IMR-90 (cell line): ENCODE measurements at places on chromosomes 11 and 22. TPM values are rescaled to one million over a fixed set of nuclear protein-coding genes. Genes with fewer than 3 reads are reported as not detected.

VWCE gene
- total RNA-seq = under 0.01 and 0.28 TPM in 2 replicates

DNA sequence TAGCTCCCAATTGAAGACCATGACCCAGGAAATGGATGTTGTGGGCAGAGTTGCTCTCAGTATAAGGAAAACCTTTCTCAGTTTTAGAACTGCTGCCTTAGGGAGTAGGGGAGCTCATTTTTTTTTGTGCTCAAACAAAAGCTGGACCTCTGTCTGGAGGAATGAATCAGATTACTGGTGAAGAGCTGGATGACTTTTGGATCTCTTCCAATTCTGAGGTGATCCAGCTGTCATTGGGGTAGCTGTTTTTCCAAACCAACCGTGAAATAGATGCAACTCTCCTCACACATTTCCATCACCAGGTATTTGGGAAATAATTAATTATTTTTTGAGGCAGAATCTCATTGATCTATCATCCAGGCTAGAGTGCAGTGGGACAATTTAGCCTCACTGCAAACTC is 251.3 kb upstream of the PLET1 start:
- no peak for DNase-seq

DNA sequence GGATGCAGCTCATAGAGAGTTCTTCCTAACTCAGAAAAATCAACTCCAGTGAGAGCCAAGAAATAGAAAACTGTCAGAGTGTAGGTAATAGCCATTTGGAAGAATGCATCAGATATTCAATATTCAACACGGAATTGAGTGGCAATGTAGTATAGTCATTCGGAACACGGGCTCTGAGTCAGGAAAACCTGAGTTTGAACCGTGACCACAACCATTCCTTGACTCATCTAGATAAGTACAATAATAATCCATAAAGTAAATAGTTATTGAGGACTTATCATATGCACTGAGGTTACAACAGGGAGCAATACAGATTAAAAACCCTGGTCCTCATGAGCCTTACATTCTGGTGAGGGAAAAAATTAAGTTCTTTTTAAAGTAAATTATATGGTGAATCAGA is 62.6 kb upstream of the PHF21A start:
- DNase-seq = peak; percentile 84

DNA sequence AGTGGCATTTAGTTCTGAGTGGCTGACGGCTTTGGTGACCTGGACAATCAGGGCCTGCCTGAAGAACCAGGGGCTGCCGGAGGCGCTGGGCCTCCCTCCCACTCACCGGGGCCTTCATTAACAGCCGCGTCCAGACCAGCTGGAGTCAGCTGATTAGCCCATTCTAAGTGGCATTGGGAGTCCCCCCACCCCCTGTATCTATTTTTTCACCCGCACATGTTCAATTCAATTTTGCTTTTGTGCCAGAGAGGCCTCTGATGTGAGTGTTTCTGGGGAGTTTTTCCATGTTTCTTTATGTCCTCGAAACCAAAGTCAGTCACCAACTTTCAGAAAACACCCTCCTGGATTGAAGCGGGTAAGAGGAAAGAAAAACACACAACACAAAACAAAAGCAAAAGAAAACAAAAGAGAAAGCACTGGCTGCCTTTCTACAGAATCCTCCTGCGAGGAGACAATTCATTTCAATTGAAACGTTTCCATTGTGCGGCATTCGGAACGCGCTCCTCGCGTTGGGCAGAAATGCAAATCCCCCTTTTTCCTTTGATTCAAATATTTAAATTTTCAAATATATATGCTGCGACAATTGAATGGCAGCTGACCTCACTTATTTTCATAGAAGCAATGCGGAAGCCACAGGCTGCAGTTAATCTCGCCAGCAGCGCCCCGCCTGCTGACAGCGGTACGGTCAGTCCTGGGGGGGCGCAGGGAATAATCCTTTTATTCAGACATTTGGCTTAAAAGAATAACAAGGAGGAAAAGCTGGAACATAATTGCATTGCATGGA is 17.7 kb downstream of the CDKN1C start:
- DNase-seq = no peak

DNA sequence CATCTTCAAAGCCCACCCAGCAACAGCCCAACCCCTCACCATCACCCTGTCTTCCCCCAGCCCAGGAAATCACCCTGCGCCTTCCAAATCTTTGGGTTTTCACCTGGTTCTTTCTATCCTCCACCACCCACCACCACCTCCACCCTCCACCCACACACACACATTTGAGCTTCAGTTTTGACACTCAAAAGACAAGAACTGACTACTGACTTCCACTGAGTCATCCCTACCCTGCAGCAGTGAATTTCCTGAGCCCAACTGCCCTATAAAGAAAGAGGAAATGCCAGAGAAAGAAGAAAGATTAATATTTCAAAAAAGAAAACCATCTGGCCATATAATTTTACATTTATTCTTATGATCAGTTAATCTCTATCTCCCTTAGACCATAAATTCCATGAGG is 137.5 kb downstream of the CHST1 start:
- DNase-seq = no peak

GRCh38 chr22:42432020-42432596 is at the start of gene NFAM1:
NFAM1 (minus strand) TSS chr22:42432403; CDS start chr22:42432357, 46 bp downstream.
- DNase-seq = no peak

DNA sequence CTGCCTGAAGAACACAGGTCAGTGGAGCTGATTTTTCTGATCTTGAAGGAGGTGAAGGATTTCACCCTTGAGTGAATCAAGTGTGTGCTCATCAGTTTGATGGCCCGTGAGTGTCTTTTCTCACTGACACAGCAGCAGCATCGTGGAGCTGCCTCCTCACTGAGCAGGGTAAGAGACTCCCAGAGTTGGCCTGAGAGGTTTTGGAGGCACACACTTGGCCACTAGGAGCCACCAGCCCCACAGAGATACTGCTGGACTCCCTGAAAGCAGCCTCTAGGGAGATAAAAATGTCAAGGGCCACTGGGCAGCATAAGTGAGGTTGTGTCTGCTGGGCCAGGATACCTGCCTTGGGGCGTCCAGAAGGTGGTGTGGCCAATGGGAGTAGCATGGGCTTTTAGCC is 245.4 kb downstream of the GRIK4 start:
- DNase-seq = no peak
